ENCODE measurements at places on chromosomes 3 and 15. TPM values are rescaled to one million over a fixed set of nuclear protein-coding genes. Genes with fewer than 3 reads are reported as not detected.

The RLBP1 gene
- not detected for total RNA-seq

The FOXB1 gene
- 0.60 TPM for total RNA-seq

The COLQ gene
- total RNA-seq, result 2.4 TPM

The SH2D7 gene
- not detected for total RNA-seq

The GPR176 gene
- 0.95 TPM for total RNA-seq

The GOLGA8K gene
- total RNA-seq, result not detected

The CHRM5 gene
- not detected for total RNA-seq

The C3orf85 gene
- total RNA-seq, result 2.3 TPM

The GOLGA8B gene
- total RNA-seq, result 24.0 TPM

The PPP1R14D gene
- 0.70 TPM for total RNA-seq

The SATB1 gene
- 37.1 TPM for total RNA-seq

The PAK6 gene
- 7.8 TPM for total RNA-seq

The CLEC3B gene
- 0.43 TPM for total RNA-seq

- no peak overlapping the region for H3K27ac ChIP-seq
- no peaks in the 10 kb centered on the region for H3K27me3 ChIP-seq
- no peaks in the 10 kb centered on the region for H3K36me3 ChIP-seq
- DNase-seq, result no peak
Observed at GRCh38 chr15:46242935-46243334, 608.1 kb downstream of the SQOR start.

GRCh38 chr15:89860431-89860830 lies 33.4 kb downstream of the AP3S2 start:
- H3K4me3 ChIP-seq, result no peak overlapping the region
- no peaks in the 10 kb centered on the region for H3K4me1 ChIP-seq
- peaks cover 17% of the 10 kb centered on the region for H3K36me3 ChIP-seq

DNA sequence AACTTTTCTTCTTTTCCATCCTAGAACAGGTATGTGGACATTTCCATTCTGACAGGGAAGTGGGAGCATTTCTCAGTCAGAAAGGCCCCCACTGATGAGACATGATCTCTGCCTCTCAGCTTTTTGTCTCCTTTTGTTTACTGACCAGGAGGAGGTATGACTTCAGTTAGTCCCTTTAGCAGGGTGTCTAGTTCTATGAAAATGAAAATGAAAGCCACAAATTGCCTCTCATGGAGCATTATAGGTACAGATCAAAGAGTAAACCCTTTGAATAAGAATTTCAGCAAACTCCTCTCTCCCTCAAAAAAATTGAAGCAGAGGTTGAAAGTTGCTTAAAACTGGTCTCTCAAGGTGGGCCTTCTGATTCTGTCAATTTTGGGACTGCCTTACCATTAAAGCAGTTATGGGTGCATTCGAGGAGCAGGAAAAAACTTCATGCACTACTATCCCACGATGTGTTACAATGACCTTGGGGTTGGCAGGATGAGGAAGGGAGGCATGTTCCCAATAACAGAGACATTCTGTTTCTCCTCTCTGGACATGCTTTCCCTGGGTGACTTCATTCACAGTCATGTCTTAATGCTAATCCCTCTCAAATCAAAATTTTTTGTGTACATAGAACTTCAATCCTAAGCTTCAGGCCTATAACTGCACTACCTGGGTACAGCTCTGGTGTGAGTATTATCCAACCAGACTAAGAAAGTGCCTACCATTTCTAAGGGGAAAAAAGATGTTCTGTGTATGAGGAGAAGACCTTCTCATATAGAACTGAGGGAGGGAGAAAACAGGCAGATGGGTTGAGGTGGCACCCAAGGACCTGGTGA lies 50.6 kb upstream of the TBC1D23 start:
- H3K4me1 ChIP-seq, result peaks cover 15% of the 10 kb centered on the region
- no peak overlapping the region for H3K4me3 ChIP-seq
- no peaks in the 10 kb centered on the region for H3K27me3 ChIP-seq
- H3K36me3 ChIP-seq, result no peaks in the 10 kb centered on the region
- H3K27ac ChIP-seq, result no peak overlapping the region

DNA sequence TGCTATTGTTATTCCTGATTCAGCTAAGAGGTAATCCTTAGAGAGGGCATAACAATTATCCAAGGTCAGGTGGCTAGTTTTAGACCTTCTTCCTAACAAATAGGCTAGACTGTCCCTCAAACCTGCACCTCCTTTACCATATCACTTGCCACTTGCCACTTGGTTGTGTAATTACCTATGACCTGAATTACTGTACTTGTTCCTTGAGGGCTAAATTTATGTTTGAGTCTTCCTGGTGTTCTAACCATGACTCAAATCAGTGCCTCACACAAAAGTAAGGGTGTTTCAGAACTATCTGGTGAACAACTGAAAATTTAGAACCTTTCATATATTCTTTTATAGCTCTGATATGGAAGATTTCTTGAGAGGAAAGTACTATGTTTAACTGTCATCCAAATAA lies 365.8 kb upstream of the SEMA6D start:
- no peaks in the 10 kb centered on the region for H3K27me3 ChIP-seq
- H3K4me3 ChIP-seq, result no peak overlapping the region
- no peak overlapping the region for H3K27ac ChIP-seq
- no peaks in the 10 kb centered on the region for H3K36me3 ChIP-seq
- DNase-seq, result no peak

GRCh38 chr3:102174832-102175374 lies 259.9 kb upstream of the ZPLD1 start:
- H3K27ac ChIP-seq, result peak overlapping the region; percentile 3
- H3K4me3 ChIP-seq, result no peak overlapping the region
- no peaks in the 10 kb centered on the region for H3K36me3 ChIP-seq

- H3K36me3 ChIP-seq, result peaks cover 7% of the 10 kb centered on the region
- peak overlapping the region; percentile 45 for H3K27ac ChIP-seq
- peak overlapping the region; percentile 68 for H3K4me3 ChIP-seq
- H3K27me3 ChIP-seq, result no peaks in the 10 kb centered on the region
- no peak for DNase-seq
Observed at GRCh38 chr3:146546366-146546965, 2.1 kb upstream of the PLSCR1 start.

DNA sequence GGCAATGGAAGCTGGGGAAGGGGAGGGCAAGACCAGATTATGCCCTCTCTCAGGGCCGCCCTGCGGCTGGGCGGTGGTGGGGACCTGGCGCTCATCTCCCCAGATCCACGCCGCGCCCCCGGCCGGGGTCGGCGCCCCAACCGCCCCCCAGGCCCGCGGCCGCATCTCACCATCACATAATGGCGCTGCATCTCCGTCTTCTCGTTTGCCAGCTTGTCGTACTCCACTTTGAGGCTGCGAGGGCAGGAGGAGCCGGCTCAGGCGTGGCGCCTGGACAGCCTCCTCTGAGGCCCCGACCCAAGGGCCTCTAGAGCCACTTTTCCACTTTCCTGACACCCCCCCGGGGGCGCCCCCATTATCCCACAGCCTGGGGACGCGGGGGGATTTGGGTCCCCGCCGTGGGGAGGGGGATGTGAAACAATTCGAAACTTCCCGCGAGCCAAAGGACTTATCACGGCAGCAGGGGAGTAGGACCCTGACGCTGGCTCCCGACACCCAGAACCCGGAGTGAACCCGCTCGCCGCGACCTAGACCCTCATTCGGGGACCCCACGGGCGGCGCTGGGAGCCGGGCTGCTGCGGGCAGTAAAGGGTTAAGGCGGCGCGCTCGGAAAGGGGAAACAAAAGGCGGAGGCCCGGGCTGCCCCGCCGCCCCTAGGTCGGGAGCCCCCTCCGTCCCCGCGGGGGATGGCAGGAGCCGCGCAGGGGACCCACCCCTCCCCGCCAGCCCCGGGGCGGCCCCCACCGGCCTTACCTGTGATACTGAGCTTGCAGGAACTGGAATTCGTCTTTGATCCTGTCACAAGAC lies 2.1 kb downstream of the TLE3 start:
- DNase-seq, result peak; percentile 79
- H3K27ac ChIP-seq, result peak overlapping the region; percentile 95
- H3K27me3 ChIP-seq, result no peaks in the 10 kb centered on the region
- peak overlapping the region; percentile 97 for H3K4me3 ChIP-seq
- peaks cover 44% of the 10 kb centered on the region for H3K4me1 ChIP-seq

GRCh38 chr3:193742628-193743027 lies 149.6 kb downstream of the OPA1 start:
- H3K4me1 ChIP-seq, result peaks cover 26% of the 10 kb centered on the region
- H3K36me3 ChIP-seq, result no peaks in the 10 kb centered on the region
- DNase-seq, result no peak

DNA sequence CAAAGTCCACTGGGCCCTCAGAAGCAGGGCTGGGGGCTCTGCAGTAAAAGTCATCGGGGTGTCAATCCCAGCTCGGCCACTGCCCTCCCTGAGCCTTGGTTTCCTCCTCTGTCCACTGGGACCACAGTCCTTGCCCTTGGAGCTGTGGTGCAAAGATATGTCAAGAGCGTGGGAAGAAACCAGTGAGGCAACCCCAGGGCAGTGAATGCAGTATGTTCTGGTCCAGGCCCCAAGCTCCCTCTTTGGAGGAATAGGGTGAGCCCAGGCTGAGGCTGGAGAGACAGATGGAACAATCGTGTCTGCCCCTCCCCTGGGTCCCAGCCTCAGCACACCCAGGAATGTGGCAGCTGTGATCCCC lies 779 bp downstream of the GRIP2 start:
- DNase-seq, result no peak
- no peaks in the 10 kb centered on the region for H3K36me3 ChIP-seq
- peaks cover 5% of the 10 kb centered on the region for H3K4me1 ChIP-seq
- H3K27ac ChIP-seq, result no peak overlapping the region

GRCh38 chr3:143552851-143553250 lies 295.4 kb downstream of the SLC9A9 start:
- H3K4me1 ChIP-seq, result peaks cover 5% of the 10 kb centered on the region
- no peaks in the 10 kb centered on the region for H3K27me3 ChIP-seq
- no peak overlapping the region for H3K4me3 ChIP-seq
- H3K36me3 ChIP-seq, result no peaks in the 10 kb centered on the region
- DNase-seq, result no peak

- no peaks in the 10 kb centered on the region for H3K27me3 ChIP-seq
- no peak overlapping the region for H3K27ac ChIP-seq
- peaks cover 10% of the 10 kb centered on the region for H3K36me3 ChIP-seq
- H3K4me3 ChIP-seq, result peak overlapping the region; percentile 91
Observed at GRCh38 chr15:66389098-66389858, 2.6 kb downstream of the MAP2K1 start.

DNA sequence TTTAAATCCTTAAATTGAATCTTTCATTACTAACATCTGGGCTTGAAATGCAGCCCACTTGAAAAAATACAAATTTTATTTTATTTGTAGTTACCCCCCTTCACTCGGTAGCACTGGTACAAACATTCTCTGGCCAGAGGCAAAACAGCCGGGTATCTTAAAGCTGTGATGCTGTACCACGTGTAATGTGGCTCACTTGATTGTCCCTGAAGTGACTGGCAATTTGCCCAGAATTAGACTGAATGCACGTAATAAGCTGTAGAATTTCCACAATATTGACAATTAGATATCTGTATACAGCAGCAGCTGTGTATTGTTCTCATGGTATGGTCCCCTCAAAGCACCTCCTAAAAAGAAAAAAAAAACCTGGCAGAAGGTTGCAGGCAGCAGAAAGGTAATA lies 192.8 kb upstream of the TBC1D5 start:
- no peaks in the 10 kb centered on the region for H3K4me1 ChIP-seq
- no peak overlapping the region for H3K27ac ChIP-seq
- no peak for DNase-seq
- no peaks in the 10 kb centered on the region for H3K36me3 ChIP-seq
- no peak overlapping the region for H3K4me3 ChIP-seq

DNA sequence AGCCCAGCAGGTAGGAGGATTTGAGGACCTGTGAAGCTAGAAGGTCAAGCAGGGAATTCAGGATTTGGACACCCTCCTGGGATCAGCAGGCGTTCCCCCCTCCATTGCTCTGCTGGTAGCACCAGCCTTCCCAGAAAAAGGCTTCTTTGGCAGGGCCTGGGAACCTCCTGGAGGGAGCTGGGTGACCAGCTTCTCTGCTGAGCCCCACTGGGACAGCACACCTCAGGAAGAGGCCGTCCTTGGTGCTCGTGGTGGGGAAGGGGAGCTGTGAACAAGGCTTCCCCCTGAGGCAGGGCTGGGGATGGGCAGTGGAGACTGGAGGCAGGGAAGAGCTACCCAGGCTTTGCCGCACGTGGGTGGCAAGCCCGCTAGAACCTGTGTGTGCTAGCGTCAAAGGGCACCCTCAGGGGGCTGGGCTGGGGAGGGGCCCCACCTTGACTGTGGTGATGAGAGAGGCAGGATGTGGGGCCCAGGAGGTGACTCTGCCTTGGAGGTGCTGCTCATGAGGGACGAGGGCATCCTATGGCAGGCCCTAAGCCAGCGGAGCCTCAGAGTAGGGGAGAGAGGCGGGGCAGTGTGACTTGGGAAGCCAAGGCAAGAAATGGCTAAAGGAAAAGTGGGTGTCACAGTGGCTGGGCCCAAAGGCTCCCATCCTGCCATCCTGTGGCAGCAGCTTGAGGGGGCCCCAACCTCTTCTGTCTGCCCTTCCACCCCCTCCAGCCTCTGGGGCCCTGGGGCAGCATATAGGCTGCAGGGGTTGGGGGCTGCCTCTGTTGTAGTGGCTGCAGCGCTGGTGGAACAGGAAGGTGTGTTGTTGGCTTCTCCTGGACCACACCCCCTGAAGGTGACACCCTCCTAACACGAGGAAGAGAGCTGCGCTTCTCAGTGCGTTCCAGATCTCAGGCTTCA lies 20.7 kb downstream of the KLF13 start:
- H3K27ac ChIP-seq, result no peak overlapping the region
- no peak overlapping the region for H3K4me3 ChIP-seq
- no peaks in the 10 kb centered on the region for H3K36me3 ChIP-seq
- H3K27me3 ChIP-seq, result no peaks in the 10 kb centered on the region

GRCh38 chr15:64127521-64128270 lies 23.8 kb upstream of the SNX22 start:
- H3K27ac ChIP-seq, result peak overlapping the region; percentile 48
- peaks cover 43% of the 10 kb centered on the region for H3K36me3 ChIP-seq
- no peaks in the 10 kb centered on the region for H3K27me3 ChIP-seq

DNA sequence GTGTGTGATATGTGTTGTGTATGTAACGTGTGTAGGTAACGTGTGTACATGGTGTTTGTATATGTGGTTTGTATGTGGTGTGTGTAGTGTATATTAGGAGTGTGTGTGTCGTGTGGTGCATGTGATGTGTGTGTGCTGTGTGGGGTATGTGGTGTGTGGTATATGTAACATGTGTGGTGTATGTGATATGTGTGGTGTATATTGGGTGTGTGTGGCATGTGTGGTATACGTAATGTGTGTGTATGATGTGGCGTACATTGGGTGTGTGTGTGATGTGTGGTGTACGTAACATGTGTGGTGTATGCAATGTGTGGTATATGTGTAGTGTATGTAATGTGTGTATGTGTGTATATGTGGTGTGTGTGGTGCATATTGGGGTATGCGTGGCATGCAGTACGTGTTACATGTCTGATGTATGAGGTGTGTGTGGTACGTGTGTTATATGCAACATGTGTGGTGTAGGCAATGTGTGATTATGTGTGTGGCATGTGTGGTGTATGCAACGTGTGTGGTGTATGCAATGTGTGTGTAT lies 41.2 kb downstream of the ARRDC4 start:
- no peak overlapping the region for H3K27ac ChIP-seq
- no peaks in the 10 kb centered on the region for H3K27me3 ChIP-seq
- no peaks in the 10 kb centered on the region for H3K36me3 ChIP-seq
- DNase-seq, result no peak

- no peak for DNase-seq
- peaks cover 40% of the 10 kb centered on the region for H3K4me1 ChIP-seq
- H3K36me3 ChIP-seq, result no peaks in the 10 kb centered on the region
- H3K27me3 ChIP-seq, result no peaks in the 10 kb centered on the region
- peak overlapping the region; percentile 75 for H3K27ac ChIP-seq
- H3K4me3 ChIP-seq, result peak overlapping the region; percentile 70
Observed at GRCh38 chr3:138360869-138361525, 12.6 kb downstream of the MRAS start.
